ENCODE measurements at places on chromosomes 13 and 19.
A peak's percentile ranks its signal among the peaks of the same experiment; 100 is the strongest.

DNA sequence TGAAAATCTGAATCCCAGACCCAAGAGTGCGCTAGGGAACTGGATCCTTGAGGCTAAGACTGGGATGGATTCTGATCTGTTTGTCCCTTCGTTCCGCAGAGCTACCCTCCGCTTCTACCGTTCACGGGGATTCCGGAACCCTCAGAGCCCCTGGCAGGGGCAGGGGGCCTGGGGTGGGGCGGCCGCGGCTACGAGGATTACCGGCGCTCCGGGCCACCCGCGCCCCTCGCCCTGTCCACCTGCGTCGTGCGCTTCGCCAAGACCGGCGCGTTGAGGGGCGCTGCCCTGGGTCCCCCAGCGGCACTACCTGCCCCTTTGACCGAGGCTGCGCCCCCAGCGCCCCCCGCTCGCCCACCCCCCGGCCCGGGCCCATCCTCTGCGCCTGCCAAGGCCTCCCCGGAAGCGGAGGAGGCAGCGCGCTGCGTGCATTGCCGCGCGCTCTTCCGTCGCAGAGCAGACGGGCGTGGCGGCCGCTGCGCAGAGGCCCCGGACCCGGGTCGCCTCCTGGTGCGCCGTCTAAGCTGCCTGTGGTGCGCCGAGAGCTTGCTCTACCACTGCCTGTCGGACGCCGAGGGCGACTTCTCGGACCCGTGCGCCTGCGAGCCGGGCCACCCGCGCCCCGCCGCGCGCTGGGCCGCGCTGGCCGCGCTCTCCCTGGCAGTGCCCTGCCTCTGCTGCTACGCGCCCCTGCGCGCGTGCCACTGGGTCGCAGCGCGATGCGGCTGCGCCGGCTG, 7.1 kb downstream of the SPRED3 start:
- DNase-seq = no peak

GRCh38 chr13:44160591-44161191, 212.9 kb upstream of the SERP2 start:
- DNase-seq = no peak

- DNase-seq = peak; percentile 74
Observed at GRCh38 chr13:49082653-49083536, 107.2 kb downstream of the FNDC3A start.

- peak; percentile 26 for DNase-seq
Observed at GRCh38 chr13:95643936-95644598, 439 bp downstream of the DZIP1 start.

DNA sequence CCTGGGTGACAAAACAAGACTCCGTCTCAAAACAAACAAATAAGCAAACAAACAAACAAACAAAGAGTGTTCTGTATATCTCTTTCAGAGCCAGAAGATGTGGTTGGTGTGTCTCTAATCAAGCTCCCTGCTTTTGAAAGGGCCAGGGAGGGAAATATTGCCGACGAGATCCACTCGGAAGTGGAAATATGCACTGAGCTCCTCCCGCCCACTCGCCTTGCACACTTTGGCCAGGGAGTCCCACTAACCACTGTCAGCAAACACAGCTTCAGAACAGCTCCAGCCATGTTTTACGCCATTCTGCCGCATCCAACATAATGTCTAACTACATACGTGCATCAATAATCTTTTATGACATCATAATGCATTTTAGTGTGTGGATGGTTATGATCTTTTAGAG, 155.5 kb upstream of the VSTM2B start:
- DNase-seq = no peak

DNA sequence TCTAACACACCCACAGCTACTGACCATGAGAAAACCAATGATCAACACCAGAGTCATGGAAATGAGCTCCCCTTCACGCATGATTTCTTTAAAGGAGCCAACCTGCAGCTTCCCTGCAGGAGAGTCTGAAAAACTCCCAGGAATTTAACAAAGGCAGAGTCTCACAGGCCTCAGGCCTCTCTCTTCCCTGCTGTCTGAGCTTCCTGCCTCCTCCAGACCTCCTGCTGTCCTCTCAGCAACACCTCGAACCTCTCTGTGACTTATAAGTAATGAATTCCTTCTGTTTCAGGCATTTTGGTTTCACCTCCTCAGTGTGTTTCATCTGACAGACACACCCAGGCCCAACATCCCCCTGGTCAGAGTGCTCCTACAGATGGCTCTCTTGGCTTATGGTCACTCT, 1044.4 kb downstream of the UQCRFS1 start:
- DNase-seq = no peak

- DNase-seq = no peak
Observed at GRCh38 chr13:73274147-73274546, 215.3 kb downstream of the KLF5 start.

DNA sequence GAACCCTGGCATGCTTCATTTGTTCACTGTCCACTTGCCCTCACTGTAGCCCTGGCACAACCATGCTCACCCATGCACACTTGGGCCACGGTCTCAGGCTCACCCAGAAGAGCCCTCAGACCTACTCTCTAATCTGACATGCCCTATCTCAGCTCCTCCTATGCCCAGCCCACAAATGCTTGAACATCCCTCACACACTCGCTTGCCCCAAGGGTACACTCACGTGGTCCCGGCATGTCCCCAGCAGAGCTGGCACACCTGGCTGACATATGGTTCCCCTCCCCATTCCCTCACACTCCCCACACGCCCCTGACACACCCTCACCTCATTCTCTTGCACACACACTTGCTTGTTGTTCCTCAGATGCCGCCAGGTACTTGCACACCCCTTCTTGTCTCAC, 55.7 kb downstream of the MAP4K1 start:
- DNase-seq = no peak

DNA sequence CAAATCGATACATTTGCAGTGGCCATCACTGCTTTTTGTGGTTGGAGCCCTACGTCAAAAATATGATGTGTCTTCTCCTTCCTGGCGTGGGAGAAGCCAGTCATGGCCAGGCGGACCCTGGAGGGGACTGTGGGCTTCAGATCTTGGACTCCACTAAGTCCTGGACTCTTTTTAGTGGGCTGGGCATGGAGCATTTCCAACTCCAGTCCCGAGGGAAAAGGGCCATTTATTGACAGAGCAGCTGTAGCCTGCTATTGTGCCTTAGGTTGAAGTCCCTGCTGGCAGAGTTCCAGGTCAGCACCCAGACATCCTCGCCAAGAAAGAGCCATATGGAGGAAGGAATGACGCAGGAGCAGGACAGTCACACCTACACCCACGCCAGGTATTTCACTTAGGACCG, 179.2 kb upstream of the ZNF507 start:
- no peak for DNase-seq

GRCh38 chr19:40719414-40719894, 2.5 kb downstream of the ITPKC start:
- DNase-seq = peak; percentile 26

- DNase-seq = peak; percentile 64
Observed at GRCh38 chr13:60397704-60398378, 821 bp downstream of the TDRD3 start.

- no peak for DNase-seq
Observed at GRCh38 chr19:13404236-13404635, 102.0 kb downstream of the CACNA1A start.

DNA sequence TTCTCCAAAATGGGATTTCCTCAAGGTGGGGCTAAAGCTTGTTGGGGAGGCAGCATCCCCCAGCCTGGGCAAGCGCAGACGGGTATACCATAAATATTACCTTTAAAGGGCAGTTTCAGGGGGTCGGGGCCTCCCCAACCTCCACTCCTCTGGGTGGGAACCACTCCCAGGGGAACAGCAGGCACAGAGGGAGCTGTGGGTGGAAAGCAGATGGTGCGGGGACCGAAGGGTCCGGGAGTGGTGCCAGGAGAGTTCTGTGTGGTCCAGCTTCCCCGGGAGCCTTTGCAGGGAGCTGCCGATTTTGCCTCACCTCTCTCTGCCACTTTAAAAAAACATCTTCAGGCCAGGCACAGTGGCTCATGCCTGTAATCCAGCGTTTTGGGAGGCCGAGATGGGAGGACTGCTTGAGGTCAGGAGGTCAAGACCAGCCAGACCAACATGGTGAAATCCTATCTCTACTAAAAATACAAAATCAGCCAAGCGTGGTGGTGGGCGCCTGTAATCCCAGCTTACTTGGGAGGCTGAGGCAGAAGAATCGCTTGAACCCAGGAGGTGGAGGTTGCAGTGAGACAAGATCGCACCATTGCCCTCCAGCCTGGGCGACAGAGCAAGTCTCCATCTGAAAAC, 5.5 kb downstream of the MAST3 start:
- no peak for DNase-seq

DNA sequence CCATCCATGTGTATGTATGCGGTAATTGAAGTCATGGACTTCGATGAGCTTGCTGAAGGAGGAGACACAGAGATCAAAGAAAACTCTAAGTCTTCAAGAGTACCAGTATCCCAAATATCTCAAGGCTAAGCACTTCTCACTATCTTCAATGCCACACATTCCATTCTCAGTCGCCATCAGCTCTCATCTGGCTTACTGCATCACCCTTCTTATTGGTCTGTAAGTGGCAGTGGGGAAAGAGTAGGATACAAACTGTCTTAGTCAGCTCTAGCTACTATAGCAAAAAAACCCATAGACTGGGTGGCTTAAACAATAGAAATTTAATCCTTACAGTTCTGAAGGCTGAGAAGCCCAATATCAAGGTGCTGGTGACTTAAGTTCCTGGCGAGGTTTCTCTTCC, 218.7 kb downstream of the POSTN start:
- peak; percentile 18 for DNase-seq

GRCh38 chr19:4976401-4977298, 7.7 kb downstream of the KDM4B start:
- DNase-seq = peak; percentile 91

DNA sequence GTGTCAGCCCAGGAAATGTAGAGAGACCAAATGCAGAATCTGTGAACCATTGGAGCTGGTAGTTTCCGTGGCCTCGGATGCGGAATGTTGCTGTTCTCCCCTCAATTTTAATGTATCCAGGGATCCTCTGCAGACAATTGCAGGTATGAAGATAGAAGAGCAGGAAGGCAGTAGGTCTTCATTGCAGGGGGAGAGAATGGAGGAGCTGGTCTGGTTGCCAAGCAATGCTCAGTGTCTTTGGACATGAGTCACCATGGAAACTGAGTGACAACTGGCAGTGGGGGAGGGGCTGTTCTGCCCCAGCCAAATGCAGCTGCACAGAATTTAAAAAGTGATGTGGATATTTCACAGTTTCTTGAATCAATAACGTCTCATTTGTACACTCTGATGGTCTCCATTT, 56.1 kb upstream of the ZNF835 start:
- DNase-seq = no peak

GRCh38 chr13:50026788-50027473, 11.7 kb downstream of the KCNRG start:
- DNase-seq = no peak

DNA sequence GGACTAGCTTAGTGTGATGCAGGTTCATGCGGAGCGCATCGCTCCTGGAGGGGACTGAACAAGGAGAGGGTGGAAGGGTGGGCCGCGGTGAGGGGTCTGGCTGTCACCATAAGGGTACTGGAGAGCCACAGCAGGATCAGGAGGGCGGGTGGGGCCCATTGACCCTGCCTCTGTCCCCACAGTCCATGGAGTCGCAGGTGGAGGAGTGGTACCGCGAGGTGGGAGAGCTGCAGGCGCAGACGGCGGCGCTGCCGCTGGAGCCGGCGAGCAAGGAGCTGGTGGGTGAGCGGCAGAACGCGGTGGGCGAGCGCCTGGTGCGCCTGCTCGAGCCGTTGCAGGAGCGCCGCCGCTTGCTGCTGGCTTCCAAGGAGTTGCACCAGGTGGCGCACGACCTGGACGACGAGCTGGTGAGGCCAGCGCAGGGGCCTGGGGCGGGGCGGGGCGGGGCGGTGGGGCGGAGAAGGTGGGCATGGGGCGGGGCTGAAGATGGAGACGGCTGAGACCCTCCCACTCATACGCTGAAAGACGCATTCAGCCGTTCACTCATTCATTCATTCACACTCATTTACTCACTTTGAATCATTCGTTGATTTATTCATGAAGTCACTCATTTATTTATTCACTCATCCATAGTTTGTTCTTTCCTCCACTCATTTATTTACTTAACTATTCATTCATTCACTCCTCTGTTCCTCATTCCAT, 27.5 kb upstream of the SHKBP1 start:
- DNase-seq = peak; percentile 66

DNA sequence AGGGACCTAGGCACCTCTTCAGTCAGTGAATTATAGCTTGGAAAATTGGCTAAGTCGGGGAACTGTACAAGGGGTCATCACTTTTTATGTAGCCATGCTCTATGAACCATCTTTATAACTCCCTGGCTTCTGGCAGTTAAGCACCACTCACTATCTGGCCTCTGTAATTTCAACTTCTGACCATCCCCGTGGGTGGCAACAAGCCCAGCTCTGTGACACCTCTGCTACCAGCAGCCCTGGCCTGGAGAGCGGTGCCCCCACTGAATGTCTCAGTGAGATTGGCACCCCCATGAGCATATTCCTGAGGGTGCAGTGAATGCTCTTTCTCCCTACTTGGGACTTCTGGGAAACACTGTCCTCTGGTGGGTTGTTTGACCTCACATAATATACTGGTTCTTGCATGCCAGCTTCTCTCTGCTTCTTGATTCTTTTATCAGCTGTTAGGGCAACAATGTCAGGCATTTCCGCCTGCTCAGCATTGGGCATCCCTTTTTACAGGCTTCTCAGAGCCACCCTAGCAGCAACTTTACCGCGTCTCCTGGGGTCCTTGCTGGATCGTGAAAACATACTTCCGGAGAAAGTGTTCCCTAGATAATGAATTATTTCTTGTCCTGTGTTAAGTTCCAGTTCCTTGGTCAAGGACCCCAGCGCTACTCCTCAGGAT, 10.4 kb downstream of the KL start:
- DNase-seq = no peak

- no peak for DNase-seq
Observed at GRCh38 chr13:25493931-25494640, 122.3 kb downstream of the ATP8A2 start.

DNA sequence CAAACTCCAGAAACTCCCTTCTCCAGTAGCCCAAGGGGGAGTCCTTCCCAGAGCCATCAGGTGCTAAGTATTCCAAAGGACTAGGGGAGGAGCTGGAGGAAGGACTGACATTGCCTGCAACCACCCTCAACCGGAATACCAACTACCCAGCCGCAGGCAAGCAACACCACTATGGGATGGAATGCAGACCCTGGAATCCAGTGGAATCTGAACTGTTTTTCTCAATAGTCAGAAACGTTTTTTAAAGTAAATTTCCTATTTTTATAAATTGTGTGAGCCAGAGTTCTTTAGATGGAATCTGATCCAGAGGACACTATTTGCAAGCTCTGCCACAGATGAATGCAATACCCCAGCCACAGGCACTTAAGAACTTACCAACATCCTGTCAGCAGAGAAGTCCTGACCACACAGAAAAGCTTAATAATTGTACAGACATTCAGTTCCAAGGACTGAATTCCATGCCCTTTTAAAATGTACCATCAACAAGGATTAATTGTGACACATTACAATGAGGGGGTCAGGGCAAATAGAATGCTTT, 92.1 kb downstream of the USP12 start:
- peak; percentile 84 for DNase-seq

GRCh38 chr13:110557610-110558305, 3.8 kb downstream of the RAB20 start:
- no peak for DNase-seq

GRCh38 chr13:114212158-114212495, 22.6 kb upstream of the CDC16 start:
- no peak for DNase-seq

GRCh38 chr19:23377276-23377675, 18.0 kb downstream of the ZNF91 start:
- no peak for DNase-seq

All from trophoblast cell (in vitro differentiated cells and primary cell).